ENCODE measurements at places on chromosomes 13 and 19.
A peak's percentile ranks its signal among the peaks of the same experiment; 100 is the strongest.

DNA sequence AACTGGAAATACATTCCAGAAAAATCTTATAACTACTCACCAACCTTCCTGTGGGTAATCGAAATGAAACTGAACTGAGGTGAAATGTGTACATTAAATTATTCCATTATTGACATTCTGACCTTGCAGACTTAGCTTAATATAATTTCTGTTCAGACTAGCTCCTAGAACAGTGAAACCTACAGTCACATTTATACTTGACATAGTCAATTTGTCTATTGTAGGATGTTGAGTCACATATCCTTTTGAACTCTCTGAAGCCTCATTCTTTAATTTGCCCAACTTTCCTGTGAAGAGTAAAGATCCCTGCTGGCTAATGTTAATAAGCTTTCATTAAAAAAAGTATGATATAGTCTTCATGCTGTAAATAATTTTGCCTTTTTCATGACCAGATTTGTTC lies 92.0 kb upstream of the SCEL start:
- no peak for DNase-seq

DNA sequence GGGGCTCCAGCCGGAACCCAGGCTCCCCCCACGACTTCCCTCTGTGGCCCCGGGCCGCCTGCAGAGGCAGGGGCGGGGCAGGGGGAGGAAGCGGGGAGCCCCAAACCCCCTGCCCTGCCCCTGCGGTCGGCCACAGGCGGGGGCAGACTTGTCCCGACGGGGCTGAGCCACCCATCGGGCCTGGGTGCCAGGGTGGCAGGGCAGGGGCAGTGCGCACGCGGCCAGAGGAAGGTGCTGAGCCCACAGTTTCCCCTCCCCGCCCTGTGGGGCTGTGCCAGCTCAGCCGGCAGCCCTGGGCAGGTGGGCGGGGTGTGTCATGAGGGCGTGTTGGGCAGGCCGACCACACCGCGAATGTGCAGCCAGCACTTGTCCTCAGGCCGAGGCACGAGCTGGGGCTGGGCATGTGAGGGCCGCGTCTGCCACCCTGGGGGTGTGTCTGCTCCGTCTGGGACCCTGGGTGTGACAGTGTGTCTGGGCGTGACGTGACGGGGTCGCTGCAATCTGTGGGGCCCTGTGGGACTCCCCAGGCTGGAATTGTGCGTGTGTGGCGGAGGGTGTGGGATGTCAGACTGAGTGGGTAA lies 17.7 kb downstream of the CCDC97 start:
- DNase-seq = peak; percentile 42

- DNase-seq = no peak
These were observed 21.9 kb upstream of the SLC35E1 start for GRCh38 chr19:16594131-16594586.

DNA sequence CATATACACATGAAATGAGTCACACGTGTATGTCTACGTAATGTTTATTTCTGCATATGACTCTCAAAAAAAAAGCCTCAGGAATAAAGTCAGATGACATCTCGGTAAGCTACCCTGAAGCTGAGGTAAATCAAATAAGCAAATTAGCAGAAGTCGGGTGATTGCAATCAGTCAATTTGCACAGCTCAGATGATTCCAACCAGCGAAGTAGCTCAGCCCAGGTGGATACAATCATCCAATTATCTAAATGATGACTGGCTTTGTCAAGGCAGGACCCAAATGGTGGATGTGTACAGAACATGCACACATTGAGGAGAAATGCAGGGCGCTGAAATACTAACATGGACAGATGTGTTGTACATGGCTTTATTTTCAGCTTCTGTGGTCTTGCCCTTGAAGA lies 148.5 kb downstream of the ZNF486 start:
- no peak for DNase-seq

- DNase-seq = no peak
These were observed 27.3 kb downstream of the LHFPL6 start for GRCh38 chr13:39575641-39576238.

DNA sequence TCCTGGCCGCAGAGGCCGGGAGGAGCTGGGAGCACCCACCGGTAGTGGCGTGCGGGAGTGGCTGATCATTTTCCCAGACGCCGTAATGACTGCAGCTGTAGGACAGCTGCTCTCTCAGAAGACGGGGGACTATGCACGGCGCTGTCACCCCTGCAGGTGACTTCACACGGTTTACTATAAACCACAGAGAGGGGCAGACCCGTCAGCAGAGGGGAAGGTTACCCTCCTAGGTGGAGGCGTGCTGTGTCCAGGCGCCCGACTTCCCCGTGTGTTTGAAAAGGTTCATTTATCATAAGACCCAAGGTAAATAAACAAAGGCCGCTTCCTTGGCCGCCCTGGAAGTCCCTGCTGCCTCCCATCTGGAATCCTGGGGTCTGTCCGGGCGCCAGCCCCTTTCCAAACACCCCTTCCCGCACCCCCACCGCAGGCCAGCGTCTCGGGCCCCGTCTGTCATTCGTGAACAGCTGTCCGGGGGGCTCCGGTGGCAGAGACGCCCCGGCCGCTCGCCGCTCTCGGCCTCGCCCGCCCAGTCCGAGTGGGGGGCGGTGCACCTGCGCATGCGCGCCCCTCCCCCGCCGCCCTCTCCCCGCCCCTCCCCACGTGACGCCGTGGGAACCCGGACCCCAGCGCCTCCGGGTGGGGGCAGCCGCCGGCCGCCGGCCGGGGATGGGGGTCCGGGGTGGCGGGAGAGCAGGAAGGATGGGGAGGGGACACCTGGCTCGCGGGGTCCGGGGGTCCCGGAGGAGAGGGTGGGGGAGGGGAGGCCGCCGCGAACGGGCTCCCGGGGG lies 915 bp downstream of the SHC2 start:
- DNase-seq = peak; percentile 99

DNA sequence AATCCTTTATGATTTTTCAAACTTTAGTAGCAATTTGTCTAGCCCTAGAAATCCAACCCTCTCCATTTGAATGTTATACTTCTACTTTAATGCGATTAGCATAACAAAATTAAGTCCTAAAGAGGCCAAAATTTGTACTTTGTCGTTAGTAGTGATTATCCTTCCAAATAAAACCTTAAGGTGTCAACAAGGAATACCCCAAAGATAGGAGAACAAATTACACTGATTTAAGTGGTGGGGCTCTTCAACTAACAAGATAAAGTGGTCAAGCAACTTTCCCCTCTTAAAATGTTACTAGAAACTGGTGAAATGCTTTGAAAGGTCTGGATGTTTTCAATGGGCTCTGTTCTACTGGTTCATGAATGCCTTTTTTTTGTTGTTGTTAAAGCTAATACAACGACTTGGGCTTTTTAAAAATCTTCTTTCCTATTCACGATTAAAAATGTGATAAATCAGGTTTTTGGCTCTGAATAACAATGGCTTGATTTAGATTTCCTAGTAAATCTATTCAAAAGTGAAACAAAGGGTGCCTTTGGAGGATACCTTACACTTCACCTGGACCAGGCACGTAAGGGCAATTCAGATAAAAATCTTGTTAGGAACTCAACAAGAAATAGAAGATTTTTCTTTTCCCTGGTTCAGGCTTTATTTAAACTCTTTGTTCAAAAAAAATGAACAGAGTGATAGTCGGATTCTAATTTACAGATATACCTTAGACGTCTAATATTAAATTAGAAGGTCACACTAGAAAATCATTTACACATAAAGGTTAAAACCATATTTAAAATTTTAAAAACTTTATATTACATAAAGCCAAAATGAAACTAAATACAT lies 3.1 kb downstream of the SOX21 start:
- no peak for DNase-seq

DNA sequence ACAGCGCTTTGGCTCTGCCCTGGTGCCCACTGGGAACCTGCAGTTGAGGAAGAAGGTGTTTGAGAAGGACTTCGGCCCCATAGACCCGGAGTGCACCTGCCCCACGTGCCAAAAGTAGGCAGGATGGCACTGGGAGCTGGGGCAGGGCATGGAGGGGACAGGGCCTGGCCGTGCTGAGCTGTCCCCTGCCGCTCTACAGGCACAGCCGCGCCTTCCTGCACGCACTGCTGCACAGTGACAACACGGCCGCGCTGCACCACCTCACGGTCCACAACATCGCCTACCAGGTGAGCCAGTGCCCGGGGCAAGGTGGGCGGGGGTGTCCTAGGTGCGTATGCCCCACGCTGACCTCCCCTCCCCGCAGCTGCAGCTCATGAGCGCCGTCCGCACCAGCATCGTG lies 5.1 kb upstream of the DNM2 start:
- no peak for DNase-seq

GRCh38 chr13:70457474-70457873 lies 349.2 kb upstream of the KLHL1 start:
- peak; percentile 45 for DNase-seq

DNA sequence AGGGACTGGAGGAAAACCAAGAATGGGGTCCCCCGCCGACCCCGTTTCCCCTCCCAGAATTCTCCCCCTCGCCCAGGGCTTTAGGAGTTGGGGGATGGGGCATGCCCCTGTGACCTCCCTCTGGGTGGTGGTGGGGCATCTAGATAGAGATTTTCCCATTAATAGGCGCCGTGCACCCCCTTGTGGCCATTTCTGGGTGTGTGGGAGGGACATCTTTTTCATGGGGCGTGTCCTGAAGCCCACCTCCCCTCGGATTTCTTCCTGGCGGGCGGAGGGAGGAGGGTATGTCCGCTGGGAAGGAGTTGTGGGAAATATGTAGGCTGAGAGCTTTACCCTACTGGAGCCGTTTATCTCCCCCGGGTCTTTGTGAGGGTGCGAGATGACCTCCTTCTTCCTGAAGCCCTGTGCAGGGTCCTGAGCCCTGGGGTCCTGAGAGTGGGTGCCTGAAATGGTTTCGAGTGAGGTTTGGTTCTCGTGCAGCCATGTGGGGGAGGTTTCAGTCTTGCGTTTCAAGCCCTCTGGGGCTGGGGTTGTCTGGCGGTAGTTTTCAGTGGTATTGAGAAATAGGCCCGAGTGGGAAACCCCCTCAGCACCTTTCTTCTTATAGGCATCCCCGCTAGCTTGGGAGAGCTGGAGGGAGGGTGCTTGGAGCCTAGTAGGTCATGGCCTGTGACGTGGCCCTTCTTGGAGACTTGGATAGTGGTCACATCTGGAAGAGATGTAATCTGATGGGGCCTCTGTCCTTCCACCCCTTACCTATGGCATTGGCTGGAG lies 1.0 kb downstream of the PRMT1 start:
- peak; percentile 58 for DNase-seq

- DNase-seq = no peak
These were observed 51.6 kb downstream of the DNAJC15 start for GRCh38 chr13:43074824-43075510.

GRCh38 chr19:30029721-30030510 lies 87.9 kb downstream of the URI1 start:
- no peak for DNase-seq

GRCh38 chr13:32354040-32354439 lies 38.7 kb downstream of the BRCA2 start:
- no peak for DNase-seq

DNA sequence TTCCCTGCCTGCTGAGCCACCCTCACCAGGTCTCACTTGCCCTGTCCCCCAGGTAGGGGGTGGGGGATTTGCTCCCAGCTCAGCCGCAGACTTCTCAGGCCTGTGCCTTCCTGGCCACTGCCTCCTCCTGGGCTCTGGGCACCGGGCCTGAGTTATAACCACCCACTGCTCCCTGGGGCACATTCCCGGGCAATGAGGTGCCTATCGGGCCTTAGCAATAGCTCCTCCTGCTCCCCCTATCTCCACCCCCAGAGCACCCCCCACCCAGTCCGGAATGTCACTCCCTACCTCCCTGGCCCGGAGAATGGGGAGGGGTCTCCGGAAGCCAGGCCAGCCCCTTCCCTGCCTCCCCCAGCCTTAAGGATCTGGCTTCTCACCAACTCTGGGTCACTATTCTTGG lies at the start of gene KLK5:
Gene KLK5, minus strand, starts transcription at position 129 of the 400 bp plus-strand sequence. CDS start 381 bp downstream, outside the sequence.
- no peak for DNase-seq

- DNase-seq = no peak
These were observed 20.7 kb downstream of the SETDB2 start for GRCh38 chr13:49464621-49465325.

GRCh38 chr13:110647365-110647737 lies 32.0 kb downstream of the NAXD start:
- DNase-seq = no peak

- peak; percentile 12 for DNase-seq
These were observed 45.5 kb upstream of the C13orf46 start for GRCh38 chr13:114019367-114019766.

DNA sequence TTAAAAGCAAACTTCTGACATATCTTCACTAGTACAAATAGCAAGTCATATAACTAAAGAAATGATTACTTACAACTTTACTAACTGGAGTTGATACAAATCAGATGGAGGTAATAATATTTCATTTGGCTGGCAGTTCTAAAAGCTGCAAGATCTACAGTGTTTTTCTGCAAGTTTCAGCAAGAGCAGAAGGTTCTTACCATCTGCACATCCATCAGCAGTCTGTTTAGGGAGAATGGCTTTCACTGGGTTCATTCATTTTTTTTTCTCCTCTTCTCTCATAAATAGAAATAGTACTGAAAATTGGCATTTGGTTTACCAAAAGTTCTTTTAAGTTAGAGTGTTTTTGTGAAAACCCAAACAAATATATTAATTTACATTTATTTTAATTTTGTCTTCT lies 3.1 kb upstream of the SHISA2 start:
- DNase-seq = no peak

DNA sequence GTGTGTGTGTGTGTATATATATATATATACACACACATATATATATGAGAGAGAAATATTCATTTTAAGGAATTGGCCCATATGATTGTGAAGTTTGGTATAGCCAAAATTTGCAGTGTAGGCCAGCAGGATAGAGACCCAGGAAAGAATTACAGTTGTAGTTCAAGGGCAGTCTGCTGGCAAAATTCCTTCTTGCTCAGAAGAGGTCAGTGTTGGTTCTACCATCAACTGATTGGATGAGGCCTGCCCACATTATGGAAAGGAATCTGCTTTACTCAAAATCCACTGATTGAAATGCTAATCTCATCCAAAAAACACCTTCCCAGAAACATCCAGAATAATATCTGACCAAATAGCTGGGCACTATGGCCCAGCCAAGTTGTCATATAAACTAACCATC lies 24.0 kb downstream of the RNF6 start:
- no peak for DNase-seq

GRCh38 chr19:58538257-58539168 lies 5.4 kb upstream of the TRIM28 start:
- DNase-seq = peak; percentile 94

DNA sequence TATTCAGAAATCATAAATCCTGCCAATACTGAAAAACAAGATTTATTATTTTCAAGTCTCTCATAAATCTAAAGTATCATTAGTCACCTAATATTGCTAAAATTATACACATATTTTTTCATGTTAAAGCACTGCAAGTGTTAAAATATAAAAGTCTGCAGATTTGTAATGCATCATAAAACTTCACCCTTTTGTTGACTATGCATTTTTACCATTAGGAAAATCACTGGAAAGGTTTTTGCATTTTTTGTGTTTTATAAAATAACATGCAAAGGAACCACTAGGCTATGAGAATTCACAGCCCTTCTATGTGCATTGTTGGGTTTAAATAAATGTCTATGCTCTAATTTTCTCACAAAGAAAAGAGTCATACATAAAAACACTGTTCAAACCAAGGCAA lies 407.3 kb downstream of the DACH1 start:
- DNase-seq = no peak
